ENCODE measurements at places on chromosomes 6 and 20.

DNA sequence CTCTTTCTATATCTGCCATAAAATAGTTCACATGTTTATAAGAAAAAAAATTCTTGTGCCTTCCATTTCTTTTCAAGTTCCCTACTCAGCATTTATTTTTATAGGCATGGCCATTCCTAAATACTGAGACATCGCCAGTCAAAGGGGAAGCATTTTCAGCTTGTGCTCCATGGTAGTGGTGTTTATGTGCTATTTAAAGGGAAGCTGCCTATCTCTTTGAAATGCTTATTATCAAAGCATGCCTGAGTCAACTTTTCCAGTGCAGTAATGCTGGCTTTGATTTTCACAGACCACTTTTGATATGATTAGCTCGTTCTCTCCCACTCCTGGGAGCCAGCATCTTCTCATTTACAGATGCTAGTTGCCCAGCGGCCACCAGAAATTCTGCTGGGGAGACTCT lies 124.1 kb upstream of the RIN2 start:
- no peak for DNase-seq

GRCh38 chr6:124961777-124962638 lies at the start of gene RNF217:
RNF217 (plus strand) TSS chr6:124962437; CDS start chr6:124962545, 108 bp downstream.
- no peak for DNase-seq

DNA sequence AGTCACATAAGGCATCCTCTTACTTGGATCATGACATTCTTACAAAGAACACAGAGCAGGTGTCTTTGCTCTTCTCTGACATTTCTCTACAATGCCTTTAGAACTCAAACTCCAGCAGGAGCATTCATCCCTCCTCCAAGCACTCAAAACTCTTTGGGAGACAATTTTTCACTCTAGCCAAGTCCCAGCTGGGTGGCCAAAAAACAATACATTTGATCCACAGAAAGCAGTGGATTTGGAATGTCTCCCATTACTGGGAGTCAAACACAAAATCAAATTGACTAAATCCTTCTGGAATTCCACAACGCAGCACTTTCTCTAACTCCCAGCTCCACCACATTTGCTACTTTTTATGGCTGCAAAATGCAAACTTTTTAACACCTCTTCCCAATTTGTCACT lies 108.6 kb upstream of the VGLL2 start:
- no peak for DNase-seq

- no peak for DNase-seq
These were observed 121.5 kb downstream of the DNAH8 start for GRCh38 chr6:38836585-38836984.
